ENCODE measurements at places on chromosomes 3 and 15.

DNA sequence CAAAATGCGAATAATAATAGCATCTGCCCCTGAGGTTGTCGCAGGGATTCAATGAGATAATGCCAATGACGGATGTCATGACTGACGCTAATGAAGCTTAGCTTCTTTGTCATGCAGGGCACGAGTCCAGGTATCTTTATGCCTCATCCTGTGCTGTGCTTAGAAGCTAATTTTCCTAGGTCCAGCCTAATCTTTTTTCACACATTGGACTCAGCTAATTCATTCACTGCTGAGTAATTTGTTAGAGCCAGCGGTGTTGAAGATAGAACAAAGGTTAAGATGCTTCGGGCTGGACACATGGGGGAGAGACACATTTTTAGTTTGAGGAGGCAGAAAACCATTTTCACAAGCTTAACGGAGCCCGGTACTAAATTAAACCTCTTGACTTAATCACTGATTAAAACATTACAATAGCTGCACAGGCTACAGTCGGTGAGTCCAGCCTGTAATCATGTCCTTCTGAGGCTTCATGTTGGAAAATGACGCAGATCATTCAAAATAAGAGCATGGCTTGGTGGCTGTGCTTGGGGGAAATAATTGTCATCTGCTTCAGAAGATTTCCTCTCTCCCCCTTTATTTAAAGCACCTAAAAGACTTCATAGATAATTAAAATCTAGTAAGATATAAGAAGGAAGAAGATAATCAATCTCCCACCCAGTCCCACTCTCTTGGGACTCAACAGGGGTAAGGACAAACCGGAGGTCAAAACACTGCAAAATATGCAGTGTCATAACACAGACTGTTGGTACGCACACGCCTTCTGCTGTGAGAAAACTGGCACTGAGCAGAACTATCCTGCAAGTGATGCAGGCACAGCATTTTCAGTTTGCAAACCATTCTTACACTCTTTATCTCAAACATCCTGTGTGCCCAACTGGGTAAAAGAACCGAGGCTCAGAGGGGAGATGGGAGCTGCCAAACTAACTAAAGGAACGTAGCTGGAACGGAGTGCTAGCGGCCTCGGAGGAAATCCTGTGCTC is 3.3 kb upstream of the CCDC174 start:
- DNase-seq: peak; percentile 87

DNA sequence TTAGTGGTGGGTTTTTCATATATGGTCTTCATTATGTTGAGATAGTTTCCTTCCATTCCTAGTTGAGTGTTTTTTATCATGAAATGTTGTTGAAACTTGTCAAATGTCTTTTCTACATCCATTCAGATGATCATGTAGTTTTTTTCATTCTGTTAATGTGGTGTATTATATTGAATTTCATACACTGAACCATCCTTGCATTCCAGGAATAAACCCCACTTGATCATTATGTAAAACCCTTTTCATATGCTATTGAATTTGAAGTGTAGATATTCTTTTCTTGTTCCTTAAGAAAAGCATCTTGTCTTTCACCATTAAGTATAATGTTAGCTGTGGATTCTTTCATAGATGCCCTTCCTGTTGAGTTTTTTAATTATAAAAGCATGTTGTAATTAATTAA is 42.9 kb downstream of the PIAS1 start:
- DNase-seq: peak; percentile 29

DNA sequence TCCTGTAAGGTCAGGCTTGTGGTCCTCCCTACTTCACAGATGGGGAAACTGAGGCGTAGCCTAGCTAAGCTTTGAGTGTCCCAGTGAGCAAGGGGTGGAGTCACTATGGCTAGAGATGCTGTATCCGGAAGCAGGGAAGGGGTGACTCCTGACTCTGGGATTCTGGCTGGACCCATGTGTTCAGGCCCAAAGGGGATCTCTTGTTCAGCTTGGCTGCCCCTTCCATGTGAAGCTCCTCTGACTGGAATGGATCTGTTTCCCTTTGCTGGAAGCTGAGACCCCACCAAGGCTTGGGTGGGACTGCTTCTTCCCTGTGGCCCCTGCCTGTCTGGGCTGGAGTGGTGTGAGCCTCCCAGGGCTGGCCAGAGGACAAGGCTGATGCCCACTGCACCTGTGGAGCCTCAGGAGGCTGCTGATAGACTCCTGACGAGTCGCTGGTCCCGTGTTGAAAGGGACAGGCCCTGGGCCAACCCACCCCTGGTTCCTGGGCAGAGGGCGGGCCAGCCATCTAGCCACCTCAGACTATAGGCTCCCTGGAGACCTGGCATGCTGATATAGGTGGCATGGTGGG is 1.0 kb downstream of the MAPKAPK3 start:
- peak; percentile 49 for DNase-seq

DNA sequence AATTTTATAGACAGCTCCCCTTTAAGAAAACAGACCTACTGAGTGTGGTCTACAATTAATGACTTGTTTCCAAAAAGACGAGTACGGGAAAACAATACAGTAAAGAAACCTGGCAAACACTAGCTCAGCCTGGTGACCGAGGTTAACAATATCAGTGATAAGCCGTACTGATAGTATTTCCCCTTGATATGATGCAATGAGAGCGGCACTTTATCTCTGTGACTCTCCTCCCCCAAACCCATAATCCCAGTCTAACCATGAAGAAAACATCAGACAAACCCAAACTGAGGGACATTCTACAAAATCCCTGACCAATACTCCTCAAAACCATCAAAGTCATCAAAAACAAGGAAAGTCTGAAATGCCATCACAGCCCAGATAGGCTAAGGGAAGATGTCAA is 8.2 kb downstream of the DENND4A start:
- peak; percentile 58 for DNase-seq

DNA sequence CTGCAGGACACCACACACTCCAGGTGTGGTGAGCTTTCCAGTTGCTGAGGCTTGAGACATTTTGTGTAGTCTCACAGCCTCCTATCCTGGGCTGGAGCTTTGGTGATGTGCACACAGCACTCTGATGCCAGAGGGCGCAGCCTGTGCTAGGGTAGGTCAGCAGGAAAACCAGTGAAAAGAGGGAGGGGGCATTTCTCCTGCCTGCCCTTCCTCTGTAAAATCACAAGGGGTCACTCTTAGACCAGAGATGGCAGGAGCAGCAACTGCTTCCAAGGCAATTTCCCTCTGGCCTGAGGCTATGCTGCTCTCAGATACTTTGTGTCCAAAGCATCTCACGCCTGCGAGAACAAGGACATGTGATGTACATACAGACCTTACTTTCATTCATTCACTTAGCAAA is 16.5 kb upstream of the MUSTN1 start:
- DNase-seq: peak; percentile 79

DNA sequence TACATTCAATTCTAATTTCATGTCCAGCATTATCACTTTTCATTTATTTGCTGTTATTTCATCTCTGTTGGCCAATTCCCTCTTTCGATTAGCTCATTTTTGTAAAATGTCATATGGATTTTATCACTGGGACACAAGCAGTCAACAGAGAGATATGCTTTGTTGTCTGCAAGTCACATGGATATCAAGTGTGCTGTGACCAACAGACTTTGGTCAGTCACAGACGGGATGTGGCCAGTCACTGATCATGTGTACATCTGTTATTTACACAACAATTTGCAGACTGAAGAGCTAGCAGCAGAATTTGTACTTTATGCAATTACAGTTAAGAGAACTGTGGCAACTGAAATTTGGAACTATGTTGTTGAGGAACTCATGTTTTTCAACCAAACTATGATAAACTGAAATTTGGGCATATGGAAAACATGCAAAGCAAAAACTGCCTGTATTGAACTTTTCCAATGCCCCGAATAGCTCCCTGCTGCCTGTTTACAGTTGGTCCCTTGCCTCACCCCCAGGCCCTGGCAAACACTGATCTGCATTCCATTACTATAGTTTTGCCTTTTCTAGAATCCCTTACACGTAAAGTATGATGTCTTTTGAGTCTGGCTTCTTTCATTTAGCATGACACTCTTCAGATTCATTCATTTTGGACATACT is 104.4 kb downstream of the RPL22L1 start:
- peak; percentile 45 for DNase-seq
